ENCODE measurements at places on chromosomes 12 and 14.

DNA sequence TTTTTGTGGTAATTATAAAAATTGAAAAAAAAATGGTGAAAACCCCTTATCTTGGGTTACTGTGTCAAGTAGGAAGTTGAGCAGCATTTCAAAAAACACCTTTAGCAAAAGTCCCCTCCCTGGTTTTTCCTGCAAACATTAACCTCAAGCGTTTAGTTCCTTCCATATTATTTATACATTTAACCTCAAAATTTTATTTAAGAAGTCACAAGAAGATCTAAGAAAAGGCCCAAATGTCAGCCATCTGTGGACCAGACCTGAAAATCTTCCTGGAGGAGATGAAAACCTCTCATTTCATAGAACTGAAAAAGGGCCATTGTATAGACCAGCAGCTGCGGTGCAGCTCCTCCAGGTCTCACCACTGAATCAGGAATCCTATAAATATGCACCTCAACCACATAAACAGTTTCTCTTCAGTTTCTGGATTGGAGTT is 40.4 kb upstream of the BTG1 start:
- ATAC-seq, result peak; percentile 66

DNA sequence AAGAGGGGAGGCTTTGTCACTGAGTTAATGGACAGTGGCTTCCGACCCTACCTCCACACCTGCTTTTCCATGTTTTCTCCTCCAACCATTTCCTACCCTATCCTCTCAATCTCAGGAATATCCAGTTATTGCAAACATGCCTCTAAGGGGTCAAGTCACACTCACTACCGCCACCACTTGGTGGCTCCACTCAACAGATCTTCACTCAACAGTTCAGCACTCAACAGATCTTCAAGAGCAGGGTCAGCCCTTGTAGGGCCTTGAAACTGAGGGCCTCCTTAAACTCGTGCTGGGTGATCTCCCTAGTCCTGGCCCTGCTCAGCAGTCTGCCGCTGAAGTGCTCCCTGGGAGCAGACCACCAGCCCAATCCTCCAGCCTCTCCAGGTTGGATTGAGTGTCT is 14.2 kb downstream of the ZNF641 start:
- ATAC-seq, result no peak

DNA sequence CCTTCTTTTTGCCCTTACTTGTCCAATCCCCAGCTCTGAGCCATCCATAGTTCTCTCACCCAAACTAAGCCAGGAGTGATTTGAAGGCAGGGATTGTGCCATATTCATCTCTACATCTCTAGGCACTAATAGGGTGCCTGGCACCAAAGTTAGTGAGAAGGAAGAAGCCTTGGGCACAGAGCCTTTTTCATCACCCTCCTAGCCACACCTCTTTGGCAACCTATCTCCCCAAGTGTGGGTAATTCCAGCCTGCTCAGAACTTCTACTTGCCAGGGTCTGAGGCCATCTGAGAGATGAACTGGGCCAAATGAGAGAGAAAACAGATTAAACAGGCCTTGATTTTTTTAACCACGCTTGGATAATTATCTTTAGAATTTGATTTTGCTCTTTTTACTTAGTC is 61.3 kb downstream of the PHLDA1 start:
- ATAC-seq, result no peak

GRCh38 chr14:31770271-31770670 is 209.1 kb downstream of the NUBPL start:
- peak; percentile 45 for ATAC-seq

DNA sequence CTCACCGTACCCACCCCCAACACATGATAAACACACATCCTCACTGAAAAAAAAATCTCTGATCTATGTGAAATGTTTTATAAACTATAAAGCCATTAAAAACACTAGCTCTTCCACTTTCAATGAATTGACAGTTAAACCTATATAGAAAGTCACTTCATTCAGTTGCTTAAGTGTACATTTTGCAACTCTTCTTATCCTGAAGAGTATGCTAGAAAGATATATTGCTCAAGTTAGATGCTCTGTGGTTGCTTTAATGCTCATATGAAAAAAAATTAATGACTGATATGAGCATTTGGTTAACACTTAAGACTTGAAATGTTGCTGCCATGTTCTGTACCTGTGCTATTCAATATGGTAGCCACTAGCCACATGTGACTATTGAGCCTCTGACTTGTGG is 21.0 kb upstream of the MIA2 start:
- ATAC-seq, result no peak

DNA sequence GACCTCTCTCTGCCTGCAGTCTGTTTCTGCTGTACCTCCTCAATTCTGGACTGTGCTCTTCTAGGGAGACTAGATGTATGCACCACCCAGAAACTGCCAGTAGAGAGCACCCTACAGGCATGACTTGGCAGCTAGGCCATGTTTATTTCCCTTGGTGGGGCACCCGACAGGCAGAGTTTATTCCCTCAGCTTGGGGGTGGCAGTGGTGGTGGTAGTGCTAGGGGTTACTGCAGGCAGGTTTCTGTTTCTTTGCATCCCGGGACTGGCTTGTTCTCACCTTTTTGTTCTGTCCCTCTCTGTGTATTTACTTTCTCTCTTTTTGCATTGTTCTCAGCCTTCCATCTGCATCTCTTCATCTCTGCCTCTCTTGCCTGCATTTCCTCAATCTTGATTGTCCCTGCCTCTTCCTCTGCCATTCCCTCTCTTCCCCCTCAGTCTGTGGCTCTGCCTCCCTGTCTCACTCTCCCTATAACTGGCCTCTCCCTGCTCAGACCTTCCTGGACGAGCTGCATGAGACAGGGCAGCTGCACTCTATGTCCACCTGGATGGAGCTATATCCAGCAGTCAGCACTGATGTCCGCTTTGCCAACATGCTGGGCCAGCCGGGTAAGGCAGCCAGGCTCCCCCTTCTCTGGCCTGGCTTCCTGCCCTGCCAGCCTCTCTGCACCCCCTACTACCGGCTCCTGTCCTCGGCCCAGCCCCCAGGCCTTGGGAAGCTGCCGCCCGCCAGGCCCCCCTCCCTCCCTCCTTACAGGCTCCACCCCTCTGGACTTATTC is 13.8 kb downstream of the PRPF40B start:
- ATAC-seq, result peak; percentile 77

DNA sequence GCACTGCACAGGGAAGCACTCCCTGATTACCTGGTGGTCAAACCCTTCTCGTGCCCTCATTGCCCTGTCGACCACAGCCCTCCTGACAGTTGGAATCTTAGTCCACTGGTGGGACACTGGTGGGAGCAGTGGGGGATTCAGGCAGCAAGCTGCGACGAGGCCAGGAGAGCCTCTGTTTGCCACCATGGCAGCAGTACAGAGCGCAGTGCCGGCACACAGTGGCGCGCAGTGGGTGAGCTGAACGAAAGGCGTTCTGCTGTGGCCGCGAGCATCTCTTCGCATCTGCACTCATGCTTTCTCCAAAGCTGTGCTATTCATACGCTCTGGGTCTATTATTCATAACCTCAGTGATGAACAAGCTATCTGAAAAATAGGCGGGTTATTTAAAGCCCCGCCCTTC is 14.3 kb downstream of the RFLNA start:
- ATAC-seq, result no peak

- no peak for ATAC-seq
These were observed 666.0 kb downstream of the MED13L start for GRCh38 chr12:115611477-115611876.

GRCh38 chr12:67928621-67929383 is 60.4 kb upstream of the IFNG-AS1 start:
- no peak for ATAC-seq

GRCh38 chr12:26627335-26627734 is 205.7 kb downstream of the ITPR2 start:
- ATAC-seq, result no peak

GRCh38 chr14:99925471-99925870 is 132.3 kb downstream of the EML1 start:
- no peak for ATAC-seq
